Astrocyte of the hippocampus (primary cell): ENCODE measurements at places on chromosomes 11 and 22.

DNA sequence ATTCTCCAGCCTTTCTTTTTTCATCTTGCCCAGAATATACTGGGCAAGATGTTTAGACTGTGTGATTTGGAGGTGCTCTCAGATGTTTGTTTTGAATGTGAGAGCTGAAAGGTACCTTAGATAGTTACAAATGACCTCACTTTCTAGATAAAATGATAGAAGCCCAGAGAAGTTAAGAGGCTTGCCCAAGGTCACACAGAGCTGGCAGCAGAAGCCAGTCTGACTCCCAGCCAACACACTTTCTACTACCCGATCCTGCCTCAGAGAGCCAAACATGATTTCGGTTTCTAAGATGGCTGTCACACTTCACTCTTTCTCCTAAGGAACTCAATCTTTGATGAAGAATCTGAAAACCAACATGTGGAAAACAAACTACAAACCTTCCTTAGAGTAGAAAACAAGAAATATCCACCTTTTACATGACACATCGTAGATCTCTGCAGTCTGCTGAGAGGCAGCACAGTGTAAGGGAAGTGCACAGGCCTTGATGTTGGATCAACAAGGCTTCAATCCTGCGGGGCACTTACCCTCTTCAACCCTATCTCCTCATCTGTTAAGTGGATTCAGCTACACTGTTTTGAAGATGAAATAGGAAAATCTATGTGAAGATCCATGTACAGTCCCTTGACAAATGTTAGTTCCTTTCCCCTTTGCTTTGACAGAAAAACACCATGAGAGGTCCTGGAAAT, 58.6 kb downstream of the SYTL2 start:
- DNase-seq, result no peak

GRCh38 chr11:83976086-83976485, 689.9 kb upstream of the CCDC90B start:
- peak; percentile 11 for DNase-seq

GRCh38 chr11:65802841-65803240, 16.0 kb downstream of the OVOL1 start:
- no peak for DNase-seq

DNA sequence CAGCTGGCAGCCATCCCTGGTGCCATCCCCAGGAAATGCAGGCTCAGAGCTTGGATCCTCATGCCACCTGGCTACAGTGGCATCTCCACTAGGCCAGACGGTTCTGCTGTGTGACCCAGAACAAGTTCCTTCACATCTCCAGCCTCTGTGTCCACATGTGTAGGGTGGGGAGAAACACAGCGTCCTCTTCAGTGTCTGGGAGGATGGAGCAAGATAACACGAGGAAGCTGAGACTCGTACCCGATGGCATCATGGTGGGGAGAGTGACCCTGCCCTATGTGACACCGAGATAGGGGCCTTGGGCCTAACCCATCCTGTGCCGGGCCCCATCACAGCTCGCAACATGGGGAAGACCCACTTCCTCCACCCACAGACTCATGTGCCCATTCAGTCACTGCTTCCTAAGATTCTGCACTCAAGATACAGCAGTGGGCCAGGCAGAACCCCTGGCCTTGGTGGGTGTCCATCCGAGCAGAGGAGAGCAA, 78.5 kb downstream of the MORC2 start:
- DNase-seq, result no peak

DNA sequence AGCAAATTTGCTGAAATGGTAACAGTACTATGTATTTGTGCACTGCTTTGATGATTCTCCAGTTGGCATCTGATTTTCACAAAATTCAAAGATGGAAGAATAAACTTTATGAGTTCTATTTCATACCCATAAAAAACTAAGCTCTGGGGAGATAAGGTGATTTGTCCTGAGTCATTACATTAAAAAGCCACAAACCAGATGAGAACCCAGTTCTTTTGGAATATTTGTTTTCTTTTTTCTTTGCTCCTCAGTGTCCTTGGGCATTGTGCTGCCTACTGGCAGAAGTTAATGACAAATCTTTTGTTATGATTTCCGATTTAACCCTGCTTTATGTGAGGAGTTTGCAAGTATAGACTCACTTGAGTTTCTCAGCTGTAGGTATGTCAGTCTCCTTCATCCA, 45.4 kb upstream of the AMOTL1 start:
- no peak for DNase-seq

DNA sequence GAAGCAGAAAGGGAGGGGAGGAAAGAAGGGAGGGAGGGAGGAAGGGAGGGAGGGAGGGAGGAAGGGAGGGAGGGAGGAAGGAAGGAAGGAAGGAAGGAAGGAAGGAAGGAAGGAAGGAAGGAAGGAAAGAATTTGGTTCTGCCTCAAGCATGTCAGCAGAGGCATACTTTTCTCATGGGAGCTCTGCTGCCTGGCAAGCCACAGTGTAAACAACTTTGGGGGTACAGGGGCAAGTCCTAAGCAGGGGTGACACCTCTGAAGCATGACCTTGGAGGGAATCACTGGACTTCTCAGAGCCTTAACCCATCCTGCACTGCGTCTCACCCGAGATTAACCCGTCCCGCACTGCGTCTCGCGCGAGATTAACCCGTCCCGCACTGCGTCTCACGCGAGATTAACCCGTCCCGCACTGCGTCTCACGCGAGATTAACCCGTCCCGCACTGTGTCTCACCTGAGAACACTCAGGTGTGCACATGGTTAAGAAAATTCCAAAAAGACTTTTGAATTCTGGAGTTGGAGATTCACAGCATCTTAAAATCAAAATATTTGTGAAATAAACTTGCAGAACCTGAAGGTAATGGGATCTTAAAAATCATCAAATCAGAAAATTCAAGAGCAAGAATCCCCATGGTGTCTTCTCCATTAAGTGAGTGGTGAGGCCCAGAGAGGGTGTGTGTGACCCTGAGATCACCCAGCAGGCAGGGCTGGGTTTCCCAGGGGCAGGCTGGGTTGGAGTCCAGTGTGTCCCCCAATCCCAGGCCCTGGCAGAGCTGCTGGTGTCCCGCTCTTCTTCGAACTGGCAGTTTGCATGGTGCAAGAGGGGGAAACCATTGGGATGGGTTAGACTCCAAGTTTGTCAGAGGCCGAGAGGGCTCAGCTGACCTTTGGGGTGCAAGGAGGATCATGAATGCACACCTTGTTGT, 190.4 kb downstream of the MN1 start:
- no peak for DNase-seq

GRCh38 chr11:71268706-71269321, 16.4 kb upstream of the SHANK2 start:
- no peak for DNase-seq

DNA sequence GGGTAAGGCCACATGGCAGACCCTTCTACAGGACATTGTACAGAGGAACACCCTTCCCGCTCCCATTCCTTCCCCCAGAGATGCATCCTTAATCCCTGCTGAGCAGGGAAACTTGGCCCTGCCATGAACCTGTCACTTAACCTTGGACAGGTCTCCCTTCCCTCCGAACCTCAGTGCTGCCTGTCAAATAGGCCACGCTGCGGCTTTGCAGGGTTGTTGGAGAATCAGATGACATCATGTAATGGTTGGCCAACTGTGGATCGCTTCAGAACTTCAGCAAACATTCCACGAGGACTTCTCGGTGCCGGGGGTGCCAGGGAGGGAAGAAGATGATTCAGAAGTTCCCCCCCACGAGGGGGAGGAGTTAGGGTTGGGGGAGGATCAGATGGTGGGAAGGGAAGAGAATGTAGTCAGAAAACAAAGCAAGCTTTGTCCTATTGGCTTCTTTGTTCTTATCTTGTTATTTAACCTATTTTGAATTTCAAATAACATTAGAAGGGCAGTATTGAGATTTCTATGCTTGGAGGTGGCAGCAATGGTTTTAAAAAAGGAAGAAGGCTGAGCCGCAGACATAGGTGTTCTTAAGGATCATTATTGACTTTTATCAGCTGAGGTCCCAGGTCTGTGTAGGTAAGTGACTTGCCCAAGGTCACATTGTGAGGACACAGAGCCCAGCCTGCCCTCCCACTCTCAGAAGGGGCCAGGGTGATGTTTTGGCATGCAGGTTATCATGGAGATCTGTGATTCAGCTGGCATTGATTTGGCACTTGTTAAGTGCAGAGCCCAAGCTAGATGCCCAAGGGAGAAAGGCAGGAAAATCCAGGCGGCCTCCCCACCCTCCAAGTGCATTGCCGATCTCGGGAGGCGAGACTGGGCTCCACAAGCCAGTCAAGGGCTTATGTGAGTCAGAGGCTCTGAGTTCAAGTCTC, 3.1 kb downstream of the CDC42EP1 start:
- peak; percentile 97 for DNase-seq

DNA sequence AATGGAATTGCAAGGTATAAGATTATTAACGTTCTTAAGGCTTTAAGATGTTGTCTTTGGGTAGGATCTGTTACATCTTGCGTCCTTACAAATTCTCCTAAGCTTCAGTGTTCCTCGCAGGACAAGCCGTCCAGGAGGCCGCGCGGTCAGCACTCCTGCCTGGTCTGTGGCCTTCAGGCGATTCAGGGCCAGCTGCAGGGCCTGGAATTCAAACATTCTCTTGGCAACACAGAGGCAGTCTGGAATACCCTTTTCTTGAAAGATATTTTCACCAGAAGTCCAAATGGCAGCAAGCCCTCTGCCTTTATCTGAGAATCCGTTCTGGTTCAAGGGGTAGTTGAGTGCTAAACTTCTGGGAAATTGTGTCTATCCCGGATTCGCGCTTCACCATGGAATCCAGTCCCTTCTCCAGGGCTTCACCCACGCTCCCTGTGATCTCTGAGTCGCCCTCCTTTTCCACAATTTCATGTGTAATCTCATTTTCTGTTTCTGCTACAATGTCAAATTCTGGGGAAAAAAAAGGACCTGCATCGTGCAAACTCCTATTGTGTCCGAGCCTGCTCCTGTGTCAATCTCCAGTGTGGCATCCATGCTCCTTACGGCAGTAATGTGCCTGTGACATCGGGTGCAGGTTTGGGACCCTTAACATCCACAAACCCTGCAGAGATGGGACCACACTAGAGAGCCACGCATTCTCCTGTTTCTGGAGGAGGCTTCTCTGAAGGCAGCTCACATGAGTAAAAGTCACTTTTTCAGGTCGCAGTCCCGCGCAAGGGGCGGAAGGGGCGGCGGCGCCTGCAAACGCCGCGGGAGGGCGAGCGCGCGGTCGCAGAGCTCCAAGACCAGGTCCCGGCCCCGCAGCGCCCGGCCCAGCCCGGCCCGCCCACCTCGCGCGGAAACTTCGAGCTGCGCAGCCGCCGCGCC, 25.4 kb upstream of the SORL1 start:
- DNase-seq, result peak; percentile 56

- DNase-seq, result peak; percentile 48
Measured at GRCh38 chr11:59102259-59102765, 4.7 kb upstream of the FAM111B start.

DNA sequence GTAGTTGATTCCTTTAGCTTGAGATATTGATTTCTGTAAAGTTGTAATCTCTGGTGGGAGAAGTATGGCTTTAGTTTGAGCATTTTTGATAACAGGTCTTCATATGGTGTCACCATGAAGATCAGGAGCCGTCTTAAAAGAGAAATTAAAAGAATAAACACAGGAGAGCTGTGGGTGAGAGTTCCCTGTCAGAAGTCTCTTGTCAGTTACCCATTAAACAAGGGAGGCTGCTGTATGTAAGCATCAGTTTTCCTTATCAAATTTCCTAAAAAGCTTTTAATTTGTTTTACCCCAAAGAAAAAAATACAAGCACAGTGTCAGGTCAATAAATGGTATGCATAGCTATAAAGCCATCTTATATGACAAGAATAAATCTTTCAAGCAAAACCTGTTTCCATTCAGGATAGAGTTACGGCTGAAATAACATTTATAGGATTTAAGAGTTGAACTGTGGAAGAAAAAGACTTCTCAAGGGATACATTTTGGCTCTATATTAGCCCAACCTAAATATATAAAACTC, 767.5 kb downstream of the JRKL start:
- no peak for DNase-seq

- DNase-seq, result no peak
Measured at GRCh38 chr11:75351791-75352587, 528 bp upstream of the ARRB1 start.

DNA sequence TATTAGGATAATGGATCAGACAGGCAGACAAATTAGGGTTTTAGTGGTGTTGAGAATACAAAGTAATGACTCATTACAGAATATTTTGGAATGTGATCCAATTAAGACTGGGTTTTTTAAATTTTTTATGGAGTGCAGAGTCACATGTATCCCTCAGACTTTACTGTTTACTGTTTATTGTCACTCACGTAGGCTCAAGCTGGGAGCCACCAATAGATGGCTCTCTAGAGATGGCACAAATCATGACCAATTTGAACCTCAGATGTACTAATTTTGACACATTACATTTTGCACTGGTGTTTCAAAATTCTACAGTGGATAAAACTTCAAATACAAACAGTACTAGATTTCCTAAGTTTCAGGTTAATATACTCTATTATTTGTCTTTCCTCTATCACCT, 53.6 kb upstream of the ANO3 start:
- DNase-seq, result no peak

GRCh38 chr11:128660947-128661346, 32.9 kb upstream of the FLI1 start:
- DNase-seq, result no peak

- no peak for DNase-seq
Measured at GRCh38 chr11:69450857-69451220, 30.6 kb upstream of the LINC01488 start.

- DNase-seq, result no peak
Measured at GRCh38 chr11:46364056-46364455, 16.8 kb downstream of the DGKZ start.

- DNase-seq, result peak; percentile 61
Measured at GRCh38 chr22:42074132-42074811, at the start of gene PHETA2. TSS of gene PHETA2 (plus strand) at chr22:42074248. CDS start at chr22:42077294, 3,046 bp downstream.

DNA sequence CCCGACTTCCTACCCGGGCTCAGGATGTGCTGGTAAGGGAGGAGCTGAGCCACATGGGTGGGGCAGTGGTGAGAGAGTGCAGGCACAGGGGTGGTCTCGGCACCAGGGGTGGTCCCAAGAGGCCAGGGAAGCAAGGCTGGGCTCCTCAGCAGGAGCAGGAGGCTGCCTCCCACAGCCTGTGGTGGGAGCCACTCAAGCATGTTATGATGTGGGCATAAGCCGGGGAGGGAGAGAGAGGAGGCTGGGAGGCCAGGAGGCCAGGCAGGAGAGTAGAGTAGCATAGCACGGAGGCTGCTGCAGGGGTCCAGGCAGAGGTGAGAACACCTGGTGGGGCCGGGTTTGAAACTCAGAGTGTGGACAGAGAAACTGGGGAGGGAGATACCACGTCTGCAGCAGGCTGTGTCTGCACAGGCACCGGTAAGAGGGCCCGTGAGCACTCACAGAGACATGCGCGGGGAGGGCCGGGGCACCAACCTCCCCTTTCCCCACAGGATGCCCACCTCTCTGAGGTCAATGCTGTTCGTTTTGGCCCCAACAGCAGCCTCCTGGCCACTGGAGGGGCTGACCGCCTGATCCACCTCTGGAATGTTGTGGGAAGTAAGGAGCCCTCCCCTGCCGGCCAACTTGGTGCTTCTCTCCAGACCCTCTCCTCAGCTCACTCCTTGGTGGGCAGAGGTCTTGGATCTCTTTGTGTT, 10.7 kb downstream of the ATG16L2 start:
- DNase-seq, result no peak

DNA sequence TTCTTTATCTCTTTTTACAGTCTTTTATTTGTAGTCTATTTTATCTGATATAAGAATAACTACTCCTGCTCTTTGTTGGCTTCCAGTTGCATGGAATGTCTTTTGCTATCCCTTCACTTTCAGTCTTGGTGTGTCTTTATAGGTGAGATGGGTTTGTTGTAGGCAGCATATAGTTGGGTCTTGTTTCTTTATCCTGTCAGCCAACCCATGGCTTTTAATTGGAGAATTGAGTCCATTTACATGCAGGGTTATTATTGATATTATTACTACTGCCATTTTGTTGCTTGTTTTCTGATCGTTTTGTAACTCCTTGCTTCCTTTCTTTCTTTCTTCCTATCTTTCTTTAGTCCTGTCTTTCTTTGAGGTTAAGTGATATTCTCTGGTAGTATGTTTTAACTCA, 11.9 kb upstream of the IL17RA start:
- DNase-seq, result no peak
